Activated naive CD4-positive, alpha-beta T cell treated with Interleukin-2 at 50 U/mL for 16 hours (primary cell): ENCODE measurements at places on chromosomes 16 and 17.
A peak's percentile ranks its signal among the peaks of the same experiment; 100 is the strongest.

DNA sequence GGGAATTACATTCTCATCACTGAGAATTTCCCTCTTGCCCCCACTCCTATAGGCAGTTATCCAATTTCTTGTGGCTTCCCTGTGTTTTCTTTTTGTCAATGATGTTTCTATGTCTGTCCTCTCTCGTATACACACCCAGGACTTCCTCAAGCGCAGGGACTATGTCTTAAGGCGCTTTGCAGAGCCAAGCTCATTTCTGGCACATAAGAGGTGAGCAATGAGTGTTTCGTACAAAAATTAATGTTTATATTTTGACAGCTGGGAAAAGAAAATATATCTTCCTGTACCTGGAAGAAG, 947 bp downstream of the DDX42 start:
- no peak for DNase-seq

DNA sequence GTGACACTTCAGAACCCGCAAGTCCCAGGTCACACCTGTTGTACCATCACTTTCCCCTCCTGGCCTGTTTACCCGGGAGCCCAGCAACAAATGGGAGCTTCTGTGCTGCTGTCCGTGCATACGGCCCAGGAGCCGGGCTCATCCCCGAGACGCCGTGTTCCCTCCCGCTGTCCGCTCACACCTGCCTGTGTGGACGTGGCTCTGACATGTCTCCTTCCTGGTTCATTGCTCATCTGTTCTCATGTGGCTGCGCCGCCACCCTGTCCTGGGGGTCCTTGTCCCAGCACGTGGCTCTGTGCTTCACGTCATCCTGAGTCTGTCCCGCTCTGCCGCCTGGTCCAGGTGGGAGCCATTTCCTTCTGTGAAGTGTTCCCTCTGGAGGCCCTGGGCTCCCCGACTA, 37.9 kb downstream of the TBCD start:
- no peak for DNase-seq

- no peak for DNase-seq
Observed at GRCh38 chr16:55073830-55074229, 143.2 kb downstream of the IRX5 start.

- DNase-seq, result no peak
Observed at GRCh38 chr17:80032614-80033171, 3.0 kb downstream of the TBC1D16 start.

- no peak for DNase-seq
Observed at GRCh38 chr16:19636436-19637267, 81.1 kb downstream of the VPS35L start.

DNA sequence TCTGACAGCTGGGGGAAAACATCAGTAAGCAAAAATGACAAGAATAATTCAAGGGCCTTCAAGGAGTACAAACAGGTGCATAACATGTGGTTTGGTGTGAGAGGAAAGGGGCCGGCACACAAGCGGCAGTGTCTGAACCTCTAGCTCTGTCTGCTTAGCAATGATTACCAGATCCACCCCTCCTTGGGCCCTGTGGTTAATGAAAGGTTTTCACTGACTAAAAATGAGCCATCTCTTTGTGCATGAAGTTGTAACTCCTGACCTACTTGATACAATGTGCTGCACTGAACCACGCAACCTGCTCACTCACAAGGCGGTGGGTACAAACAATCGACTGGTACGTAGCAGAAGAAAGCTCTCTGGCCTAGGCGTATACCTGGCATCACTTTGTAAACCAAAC, 15.1 kb downstream of the FAM117A start:
- DNase-seq, result peak; percentile 70
